Foreskin keratinocyte (primary cell): ENCODE measurements at places on chromosomes 4 and X. TPM values are rescaled to one million over a fixed set of nuclear protein-coding genes. Genes with fewer than 3 reads are reported as not detected.

CLCN4 gene
- total RNA-seq, result 0.35 and 0.44 TPM in 2 replicates

MMRN1 gene
- not detected in 2 replicates for total RNA-seq

LIMCH1 gene
- 0.25 and 0.65 TPM in 2 replicates for total RNA-seq

MAGEB2 gene
- total RNA-seq, result not detected in 2 replicates

CITED1 gene
- 0.28 TPM in 1 of 2 replicates, not detected in the other for total RNA-seq

CLIC2 gene
- total RNA-seq, result not detected in 2 replicates

EDA2R gene
- total RNA-seq, result 1.7 and 2.9 TPM in 2 replicates

LRCH2 gene
- total RNA-seq, result 0.04 TPM in 1 of 2 replicates, not detected in the other

DACH2 gene
- not detected in 2 replicates for total RNA-seq

NUDT6 gene
- 6.2 and 8.7 TPM in 2 replicates for total RNA-seq

NPY1R gene
- total RNA-seq, result 0.04 and 0.17 TPM in 2 replicates
